ENCODE measurements at places on chromosomes 12 and 14.

- DNase-seq = no peak
Observed at GRCh38 chr14:55117803-55118441, 11.1 kb upstream of the LGALS3 start.

GRCh38 chr14:104431929-104432541 lies 147.5 kb upstream of the C14orf180 start:
- no peak for DNase-seq

DNA sequence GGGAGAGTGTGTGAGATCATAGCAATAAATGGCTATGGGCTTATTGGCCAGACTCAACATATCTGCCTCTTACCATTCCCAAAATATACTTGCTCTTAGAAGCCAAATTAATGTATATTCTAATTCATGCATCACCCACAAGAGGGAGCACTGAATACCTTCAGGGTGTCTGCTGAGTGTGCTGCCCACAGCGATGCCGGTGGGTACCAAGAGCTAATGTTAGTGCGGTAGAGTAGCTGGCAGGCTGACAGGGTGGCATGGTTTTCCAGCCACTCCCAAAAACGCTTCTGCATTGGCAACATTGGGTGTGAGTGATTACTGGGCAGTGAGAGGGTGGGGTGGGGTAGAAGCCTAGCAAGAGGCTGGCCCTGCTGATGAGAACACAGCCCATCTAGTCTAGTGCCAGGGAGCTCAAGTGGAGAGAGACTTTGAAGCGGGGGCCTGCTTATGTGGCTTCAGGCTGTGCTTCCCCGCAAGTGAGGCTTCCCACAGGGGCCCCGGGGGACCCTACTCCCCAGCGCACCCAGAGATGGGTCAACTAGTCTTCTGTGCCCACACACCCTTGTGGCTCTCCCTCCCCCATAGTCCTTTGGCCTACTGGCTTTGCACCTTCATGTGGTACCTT lies 9.2 kb upstream of the PLEKHD1 start:
- no peak for DNase-seq

DNA sequence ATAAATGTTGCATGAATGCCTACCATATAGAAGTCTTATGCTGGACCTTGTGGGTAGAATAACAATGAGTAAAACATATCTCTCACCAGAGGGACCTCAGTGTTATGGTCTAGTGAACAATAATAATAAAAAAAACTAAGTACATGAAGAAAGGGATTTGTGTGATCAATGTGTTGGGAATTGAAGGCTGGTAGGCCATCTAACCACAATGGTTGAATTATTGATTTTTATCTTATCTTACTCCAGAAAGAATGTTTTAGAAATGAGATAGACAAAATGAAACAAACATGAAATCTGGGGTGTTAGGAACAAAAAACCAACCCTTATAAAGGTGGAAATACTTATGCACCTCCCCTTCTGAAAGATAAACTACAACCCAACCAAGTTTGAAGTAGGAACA lies 243.9 kb upstream of the LRIG3 start:
- no peak for DNase-seq

DNA sequence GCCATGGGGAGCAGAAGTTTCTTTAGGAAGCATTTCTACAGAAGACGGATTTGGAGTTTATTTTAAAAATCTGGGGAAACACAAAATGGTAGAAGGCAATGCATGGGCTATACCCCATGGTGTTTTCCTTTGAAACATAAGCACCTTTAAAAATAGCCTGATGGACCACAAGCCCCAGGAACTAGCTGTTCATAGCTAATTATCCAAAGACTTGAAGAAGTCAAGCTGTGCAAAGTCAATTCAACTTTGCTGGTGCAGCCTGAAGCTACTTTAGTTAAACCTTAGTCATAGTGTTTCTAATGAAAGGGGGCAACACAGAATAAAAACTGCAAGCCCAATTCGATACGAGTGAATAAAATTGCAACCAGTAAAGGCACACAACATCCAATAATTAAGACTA lies 732.5 kb downstream of the GALC start:
- DNase-seq = no peak

DNA sequence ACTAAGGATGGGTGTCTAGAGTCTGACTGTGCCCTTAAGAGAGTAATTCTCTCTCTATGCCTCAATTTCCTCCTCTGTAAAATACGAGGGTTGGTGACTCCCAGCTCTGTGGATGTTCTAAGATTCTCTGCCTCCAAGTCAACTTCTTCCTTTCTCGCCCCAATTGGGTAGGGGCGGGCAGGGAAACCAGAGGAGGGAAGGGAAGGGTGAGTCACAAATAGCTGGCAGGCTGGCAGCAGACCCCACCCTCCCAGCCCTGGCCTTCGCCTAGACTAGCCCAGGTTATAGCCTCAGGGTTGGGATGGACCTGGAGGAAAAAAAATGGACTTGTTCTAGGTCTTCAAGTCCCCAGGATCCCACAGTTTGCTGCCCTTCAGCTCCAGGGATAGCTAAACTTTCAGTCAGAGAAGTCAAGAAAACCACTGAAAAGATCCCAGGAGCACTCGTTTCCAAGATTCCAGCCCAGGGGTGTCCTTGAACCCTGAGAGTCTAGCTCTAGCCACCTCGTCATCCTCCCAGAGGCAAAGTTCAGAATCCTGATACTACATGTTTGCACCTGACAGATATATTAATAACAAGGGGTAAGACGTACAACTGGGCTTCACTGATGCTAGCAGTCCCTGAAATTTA lies 2.3 kb downstream of the DGKA start:
- no peak for DNase-seq

- DNase-seq = peak; percentile 65
Observed at GRCh38 chr12:52585946-52586345, 12.3 kb upstream of the KRT74 start.

GRCh38 chr14:42299692-42300091 lies 693.0 kb downstream of the LRFN5 start:
- no peak for DNase-seq

DNA sequence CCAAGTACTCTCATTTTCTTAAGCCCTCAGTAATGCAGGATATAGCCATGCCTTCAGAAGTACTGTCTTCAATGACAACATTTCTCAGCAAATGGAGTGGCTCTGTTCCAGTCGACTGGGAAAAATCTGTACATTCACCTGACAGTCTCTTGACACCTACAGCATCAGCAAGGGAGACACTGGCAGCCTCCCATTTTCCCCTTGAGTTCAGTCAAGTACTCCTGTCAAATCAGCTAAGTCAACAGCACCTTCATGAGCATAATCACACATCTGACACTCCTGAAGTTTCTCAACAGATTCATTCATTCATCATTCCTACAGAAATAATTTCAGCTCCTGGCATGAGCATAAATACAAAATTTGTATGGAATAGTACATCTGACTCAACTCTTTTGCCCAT lies 46.1 kb downstream of the INTS13 start:
- DNase-seq = no peak

GRCh38 chr14:21911877-21912276 lies 238.3 kb upstream of the OR4E1 start:
- no peak for DNase-seq

DNA sequence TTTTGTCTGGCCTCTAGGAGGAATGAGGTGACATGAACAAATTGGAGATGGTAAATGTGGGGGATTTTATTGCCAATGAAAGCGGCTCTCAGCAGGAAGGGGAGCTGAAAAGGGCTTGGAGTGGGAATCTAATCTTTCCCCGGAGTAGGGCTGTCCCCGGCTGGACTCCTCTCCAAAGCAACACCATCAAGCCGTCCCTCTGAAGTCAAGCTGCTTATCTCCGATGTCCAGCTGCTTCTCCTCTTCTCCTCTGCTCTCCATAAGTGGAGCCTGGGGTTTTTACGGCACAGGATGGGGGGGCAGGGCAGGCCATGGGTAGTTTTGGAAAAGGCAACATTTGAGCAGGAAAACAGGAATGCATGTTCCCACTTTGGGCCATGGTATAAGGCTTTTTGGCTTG lies 113.5 kb downstream of the TMEM132D start:
- no peak for DNase-seq

DNA sequence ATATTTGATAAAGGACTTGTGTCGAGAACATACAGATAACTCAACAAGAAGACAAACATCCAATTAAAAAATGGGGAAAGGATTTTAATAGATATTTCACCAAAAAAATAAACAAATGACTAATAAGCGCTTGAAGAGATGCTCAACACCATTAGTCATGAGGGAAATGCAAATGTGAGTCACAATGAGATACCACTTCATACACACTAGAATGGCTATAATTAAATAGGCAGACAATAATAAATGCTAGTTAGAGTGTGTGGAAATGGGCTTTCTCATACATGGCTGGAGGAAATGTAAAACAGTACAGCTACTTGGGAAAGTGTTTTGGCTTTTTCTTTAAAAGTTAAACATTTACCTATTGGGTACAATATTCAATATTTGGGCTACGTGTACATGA lies 34.8 kb downstream of the DLK1 start:
- DNase-seq = no peak

DNA sequence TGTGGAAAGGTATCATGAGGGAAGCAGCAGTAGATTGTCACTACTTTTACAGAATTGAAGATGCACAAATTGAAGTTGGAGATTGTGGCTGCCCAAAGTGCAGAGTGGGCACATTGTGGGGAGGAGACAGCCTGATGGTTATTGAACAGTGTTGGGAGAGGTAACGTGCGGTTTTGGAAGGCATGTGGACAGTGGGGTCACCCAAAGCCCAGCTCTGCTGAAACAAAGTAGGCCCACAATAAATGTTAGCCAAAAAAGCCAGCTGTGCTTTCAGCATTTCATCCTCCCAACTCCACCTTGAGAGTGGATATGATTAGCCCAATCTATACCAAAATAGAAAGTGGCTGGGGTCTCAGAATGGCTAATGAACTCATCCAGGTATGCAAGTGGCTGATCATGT lies 96.7 kb downstream of the TMX1 start:
- no peak for DNase-seq

- no peak for DNase-seq
Observed at GRCh38 chr12:57444744-57445143, 10.2 kb downstream of the INHBC start.

- no peak for DNase-seq
Observed at GRCh38 chr12:113796066-113796827, 169.9 kb downstream of the RBM19 start.

DNA sequence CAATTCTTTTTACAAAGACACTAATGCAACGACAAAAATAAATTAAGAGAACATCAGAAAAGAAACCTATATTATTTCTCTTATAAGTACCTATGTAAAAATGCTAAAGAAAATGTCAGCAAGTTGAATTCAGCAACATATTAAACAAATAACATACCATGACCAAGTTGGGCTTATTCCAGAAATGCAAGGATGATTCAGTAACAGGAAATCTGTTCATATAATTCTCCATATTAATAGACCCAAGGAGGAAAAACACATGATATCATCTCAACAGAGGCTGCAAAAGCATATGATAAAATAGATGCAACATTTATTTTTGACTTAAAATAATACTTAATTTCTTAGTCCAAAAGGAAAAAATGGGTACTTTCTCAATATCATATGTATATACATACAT lies 25.1 kb upstream of the GPHB5 start:
- no peak for DNase-seq

GRCh38 chr12:6360080-6360571 lies 15.2 kb downstream of the SCNN1A start:
- DNase-seq = no peak

DNA sequence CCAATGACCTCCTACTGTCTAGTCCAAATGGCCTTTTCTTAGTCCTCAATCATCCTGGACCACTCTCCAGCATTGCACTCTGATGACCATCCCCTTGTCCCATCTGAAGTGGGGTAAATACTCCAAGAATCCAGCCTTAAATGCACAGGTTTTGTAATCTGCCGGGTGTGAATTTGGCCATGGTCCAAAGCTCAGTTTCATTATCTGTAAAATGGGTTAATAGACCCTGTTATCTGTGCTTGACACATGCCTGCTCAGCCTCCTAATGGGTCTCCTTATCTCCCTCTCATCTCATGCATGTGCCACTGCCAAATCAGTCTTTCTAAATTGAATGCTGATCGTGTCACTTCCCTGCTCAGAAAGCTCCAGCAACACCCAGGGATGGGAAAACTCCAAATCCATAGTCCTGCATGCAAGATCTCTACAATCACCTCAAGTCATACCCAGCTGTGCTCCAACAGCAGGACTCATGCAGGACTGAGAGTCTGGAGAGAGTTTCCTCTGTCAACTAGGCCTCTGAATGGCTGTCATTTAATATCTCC lies 22.3 kb downstream of the LGR5 start:
- DNase-seq = no peak
